ENCODE measurements at places on chromosomes 7 and 10.

GRCh38 chr10:7593905-7594304 lies 72.9 kb downstream of the ITIH5 start:
- DNase-seq, result no peak

DNA sequence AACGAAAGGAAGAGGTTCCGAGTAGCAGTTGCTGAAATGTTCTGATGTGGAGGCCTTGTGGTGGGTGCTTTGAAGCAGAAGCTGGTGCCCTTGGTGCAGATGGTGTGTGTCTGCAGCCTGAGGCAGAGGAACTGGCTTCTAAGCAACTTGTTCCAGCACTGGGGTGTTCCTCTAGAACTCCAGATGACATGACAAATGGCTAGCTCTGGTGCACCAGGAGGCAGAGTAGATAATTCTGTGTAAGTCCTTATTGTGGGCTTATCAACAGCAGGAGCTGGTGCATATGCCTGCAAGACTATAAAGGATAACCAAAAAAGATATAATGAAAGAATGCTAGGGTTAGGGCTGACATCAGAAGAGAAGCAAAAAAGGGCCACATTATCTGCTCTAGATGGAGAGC lies 76.5 kb downstream of the ARL5B start:
- no peak for DNase-seq

GRCh38 chr10:14378387-14378960 lies 47.8 kb upstream of the FRMD4A start:
- no peak for DNase-seq

- no peak for DNase-seq
These were observed 413 bp downstream of the BUD31 start for GRCh38 chr7:99409192-99409572.

DNA sequence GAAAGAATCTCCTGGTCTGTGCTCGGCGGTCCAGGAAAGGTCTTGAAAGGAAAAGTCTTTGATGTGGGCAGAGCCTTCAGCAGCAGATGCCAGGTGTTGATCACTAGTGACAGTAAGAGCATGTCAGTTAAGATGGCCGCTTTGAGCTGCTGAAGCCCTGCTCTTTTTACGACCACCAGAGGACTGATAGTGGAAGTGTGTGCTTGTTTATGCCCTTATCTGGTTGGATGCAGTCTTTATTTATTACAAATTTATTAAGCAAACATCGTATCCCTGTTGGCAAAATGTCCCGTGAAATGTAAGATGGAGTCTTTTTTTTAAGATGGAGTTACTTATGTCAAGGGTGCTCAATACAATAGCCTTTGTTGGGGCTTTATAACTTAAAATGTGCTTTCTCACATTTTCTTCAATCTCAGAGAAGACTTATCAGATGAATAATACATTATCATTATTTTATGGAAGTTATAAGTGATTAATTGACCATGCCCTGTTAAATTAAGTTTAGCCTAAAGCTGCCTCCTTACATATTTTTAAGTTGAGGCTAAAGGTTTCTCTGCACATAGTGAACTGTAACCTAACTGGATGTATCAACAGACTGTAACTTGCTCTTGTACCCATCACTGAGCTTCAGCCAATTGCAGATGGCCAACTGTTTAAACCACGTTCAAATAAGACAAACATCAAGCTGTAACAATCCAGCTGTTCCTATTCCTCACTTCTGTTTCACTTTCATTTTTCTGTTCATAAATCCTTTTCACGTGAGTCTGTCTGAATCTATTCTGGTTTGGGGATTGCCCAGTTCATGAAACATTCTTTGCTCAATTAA lies 97.4 kb upstream of the PIK3CG start:
- DNase-seq, result no peak

DNA sequence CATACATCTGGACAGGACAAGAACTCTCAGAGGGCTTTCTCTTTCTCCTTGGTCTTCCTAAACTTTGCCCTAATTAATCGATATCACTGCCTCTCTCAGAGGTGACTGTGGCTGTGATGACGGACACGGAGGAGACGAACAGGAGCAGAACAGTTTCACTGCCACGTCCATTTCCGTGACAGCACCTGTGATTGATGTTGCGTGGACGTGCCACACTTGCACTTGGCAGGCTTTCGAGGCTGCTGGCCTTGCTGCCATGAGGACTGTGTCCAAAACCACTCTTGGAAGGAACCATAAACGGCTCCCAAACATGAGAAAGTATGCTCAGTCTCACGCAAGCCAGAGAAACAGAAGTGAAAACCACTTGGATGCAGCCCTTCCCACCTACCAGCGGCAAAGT lies 308.1 kb downstream of the DNAJB6 start:
- DNase-seq, result no peak

- DNase-seq, result no peak
These were observed 14.6 kb upstream of the INSYN2A start for GRCh38 chr10:127210936-127211466.

- DNase-seq, result no peak
These were observed 95.7 kb upstream of the SVIL start for GRCh38 chr10:29730458-29730857.
